ENCODE measurements at places on chromosomes 7 and 10.

DNA sequence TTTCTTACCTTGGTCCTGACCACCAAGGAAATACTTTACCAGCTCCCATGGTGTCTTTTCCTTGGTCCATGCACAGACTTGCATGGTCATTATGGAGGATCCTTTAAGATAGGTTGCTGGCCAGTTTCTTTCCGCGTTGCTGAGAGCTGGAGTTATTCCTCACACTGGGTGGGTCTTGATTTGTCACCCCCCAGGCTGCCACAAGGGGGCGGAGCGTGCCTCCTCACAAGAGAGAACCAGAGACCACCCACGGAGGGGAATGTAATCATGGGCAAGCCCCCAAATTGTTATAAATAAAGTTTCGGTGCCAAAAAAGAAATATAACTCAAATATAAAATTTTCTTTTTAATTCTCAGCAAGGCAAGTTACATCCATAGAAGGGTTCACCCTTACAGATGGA, 10.5 kb upstream of the TRIM24 start:
- no peak for DNase-seq

DNA sequence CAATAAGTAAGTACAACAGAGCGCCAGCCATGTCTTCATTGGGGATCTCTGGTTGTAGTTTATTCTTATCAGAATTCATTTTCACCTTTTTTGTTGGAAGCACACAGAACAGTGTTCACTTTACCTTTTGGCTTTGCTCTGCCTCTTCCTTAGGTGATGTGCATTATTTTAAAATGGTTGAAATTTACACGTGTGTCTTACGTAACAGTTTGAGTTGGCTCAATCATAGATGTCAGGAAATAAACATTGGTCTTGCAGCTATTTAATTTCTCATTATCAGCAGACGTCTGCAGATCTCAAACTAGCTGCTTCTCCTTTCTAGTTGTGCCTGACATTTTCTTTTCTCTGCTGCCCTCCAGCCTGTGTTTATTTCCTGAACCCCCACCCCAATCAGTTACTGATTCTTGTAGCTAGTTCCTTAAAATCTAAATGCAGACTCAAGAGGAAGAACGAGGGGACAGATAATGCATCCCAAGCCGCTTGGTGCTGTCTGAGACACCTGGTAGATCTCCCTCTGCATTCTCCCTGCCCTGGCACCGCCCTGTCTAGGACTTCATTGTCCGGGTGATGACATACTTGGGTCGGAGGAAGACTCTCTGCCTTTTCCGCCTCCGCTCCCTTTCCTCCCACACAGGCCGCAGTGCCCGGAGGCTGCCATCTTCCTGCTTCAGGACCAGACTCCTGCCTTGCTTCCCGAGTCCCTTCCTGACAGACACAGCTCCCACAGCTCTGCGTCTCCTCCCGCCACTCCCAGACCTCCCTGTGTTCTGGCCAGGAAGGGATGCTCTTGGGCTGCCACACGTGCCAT, 108.2 kb downstream of the ANKRD61 start:
- no peak for DNase-seq

- DNase-seq = no peak
Observed at GRCh38 chr10:79100771-79101170, 32.0 kb downstream of the ZMIZ1 start.

- DNase-seq = peak; percentile 5
Observed at GRCh38 chr7:122652876-122653275, 46.0 kb downstream of the RNF133 start.

GRCh38 chr7:137331378-137331777, 12.2 kb downstream of the PTN start:
- peak; percentile 59 for DNase-seq

DNA sequence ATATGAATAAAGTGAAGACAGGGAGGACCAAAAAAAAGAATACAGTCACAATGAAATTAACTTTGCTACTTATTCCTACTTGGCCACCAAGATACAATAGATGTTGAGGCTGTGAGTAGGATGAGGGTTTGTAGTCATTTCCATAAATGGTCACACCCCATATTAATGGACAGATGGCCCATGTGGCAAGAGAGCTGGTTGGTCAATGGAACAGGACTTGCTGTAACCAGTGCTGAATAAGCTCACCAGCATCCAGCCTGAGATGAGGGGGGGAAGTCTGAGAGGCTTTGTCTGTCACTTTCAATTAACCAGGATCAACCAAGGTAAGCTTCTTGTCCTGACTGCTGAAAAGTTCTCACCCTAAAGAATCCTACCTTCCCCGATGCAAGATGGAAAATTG, 130.4 kb upstream of the KCNMA1 start:
- no peak for DNase-seq

- peak; percentile 97 for DNase-seq
Observed at GRCh38 chr10:126247446-126247975, 140.8 kb downstream of the ADAM12 start.

DNA sequence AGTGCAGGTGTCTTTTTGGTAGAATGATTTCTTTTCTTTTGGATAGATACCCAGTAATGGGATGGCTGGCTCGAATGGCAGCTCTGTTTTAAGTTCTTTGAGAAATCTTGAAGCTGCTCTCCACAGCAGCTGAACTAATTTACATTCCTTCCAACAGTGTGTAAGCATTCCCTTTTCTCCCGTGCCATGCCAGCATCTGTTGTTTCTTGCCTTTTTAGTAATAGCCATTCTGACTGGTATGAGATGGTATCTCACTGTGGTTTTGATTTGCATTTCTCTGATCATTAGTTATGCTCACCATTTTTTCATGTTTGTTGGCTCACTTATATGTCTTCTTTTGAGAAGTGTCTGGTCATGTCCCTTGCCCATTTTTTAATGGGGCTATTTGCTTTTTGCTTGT, 486.3 kb downstream of the GALNT17 start:
- no peak for DNase-seq

GRCh38 chr10:67175354-67175753, 249.5 kb downstream of the LRRTM3 start:
- no peak for DNase-seq
